Vagina (tissue), 2 donors: ENCODE measurements at places on chromosomes 16 and 17.

- DNase-seq: no peak
These were observed 13.6 kb downstream of the SMCR8 start for GRCh38 chr17:18328643-18329204.

DNA sequence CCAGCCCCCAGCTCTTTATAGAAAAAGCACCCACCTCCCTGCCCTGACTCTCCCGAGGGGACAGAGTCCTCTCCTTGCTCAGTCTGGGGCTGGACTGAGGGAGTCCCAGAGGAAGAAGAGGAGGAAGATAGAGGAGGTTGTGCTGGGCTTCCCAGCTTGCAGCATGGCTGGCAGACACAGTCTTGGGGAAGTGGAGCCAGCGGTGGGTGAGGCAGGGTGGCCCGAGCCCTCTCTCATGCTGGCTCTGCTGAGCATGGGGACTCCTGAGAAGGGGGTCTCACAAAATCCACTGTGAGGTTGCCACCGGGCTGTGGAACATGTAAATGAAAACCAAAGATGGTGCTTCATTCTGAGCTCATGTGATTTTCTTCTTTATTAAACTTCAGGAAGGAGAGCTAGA is 398.5 kb downstream of the SLC39A11 start:
- no peak for DNase-seq

DNA sequence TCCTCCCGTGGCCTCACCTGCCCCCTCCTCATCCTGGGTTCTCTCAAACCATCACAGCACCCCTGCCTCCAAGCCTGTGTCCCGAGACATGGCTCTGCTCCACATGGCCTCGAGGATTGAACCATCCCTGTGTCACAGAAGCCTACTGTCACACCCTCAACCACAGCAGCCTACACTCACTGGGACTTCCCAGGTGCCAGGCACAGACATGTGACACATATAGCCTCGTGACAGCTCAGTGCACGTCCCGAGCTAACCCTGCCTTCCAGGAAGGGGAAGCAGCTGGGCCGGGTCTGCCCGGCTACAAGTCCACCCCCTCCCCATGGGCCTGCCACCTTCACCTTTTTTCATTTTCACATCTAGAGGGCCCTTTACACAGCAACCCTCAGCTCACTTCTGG is 238.3 kb downstream of the CPPED1 start:
- no peak for DNase-seq

DNA sequence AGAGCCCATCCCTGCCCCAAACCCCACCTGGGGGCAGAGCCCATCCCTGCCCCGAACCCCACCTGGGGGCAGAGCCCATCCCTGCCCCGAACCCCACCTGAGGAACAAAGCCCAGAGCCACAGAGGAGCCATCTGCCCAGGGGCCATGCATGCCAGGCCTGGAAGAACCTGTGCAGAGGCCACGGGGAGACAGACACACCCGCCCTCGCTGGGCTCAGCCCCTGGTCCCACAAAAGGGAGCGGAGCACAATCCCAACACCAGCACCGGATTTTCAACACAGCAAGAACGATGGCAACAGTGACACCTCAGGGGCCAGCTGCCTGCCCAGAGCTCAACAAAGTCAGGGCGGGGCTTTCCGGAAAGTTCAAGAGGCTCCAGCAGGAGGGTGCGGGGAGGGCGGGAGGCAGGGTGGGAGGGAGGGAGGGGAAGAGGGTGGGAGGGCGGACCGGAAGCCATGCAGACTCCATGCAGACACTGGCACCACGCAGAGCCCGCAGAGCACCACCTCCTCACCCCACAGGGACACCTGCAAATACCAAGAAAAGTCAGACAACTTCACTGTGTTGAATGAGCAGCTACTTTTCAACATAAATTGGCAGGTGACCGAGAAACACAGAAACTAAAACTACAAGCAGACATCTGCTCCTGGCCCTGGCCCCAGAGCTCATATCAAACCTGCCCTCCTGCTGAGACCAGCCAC is 27.9 kb upstream of the C16orf95 start:
- no peak for DNase-seq

- no peak for DNase-seq
These were observed 23.3 kb upstream of the CCL5 start for GRCh38 chr17:35903451-35903850.

DNA sequence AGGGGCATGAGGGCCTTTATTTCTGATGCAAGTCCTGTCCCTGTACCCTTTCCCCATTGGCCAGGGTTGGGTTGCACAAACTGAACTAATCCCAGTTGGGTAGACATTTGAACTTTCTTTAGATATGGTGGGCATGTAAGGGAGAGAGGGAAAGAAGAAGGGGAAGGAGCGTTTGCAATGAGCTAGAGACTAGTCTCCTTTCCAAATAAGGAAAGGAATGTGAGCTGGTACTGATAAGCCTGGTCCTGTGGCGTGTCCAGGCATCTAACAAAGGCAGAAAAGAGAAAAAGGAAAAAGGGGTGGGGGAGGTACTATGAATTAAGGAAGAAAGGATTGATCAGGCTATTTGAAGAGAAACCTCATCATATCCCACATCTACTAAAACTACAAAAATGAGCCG is 20.3 kb downstream of the CHMP6 start:
- no peak for DNase-seq

DNA sequence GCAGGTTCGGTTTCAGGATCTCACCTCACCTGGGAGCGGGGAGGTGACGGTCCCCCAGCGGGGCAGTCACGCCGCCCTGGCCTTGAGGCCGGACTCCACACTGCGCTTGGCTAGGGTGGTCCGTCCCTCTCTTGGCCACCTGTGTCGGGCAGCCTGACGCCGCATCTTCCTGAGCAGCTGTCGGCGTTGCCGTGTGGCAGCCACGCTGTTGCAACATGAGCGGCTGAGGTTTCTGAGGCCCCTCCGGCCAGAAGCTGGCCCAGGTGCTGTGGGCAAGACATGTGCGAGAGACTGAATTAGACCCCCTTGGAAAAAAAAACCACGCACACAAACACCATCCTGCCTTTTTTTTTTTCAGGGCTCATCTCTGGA is 49.2 kb downstream of the IRF8 start:
- DNase-seq: no peak

GRCh38 chr17:66675991-66676371 is 158.9 kb upstream of the CACNG5 start:
- no peak for DNase-seq

GRCh38 chr17:57603546-57603945 is 141.6 kb downstream of the CCDC182 start:
- DNase-seq: no peak

GRCh38 chr17:68584581-68585303 is 16.4 kb downstream of the FAM20A start:
- no peak for DNase-seq

DNA sequence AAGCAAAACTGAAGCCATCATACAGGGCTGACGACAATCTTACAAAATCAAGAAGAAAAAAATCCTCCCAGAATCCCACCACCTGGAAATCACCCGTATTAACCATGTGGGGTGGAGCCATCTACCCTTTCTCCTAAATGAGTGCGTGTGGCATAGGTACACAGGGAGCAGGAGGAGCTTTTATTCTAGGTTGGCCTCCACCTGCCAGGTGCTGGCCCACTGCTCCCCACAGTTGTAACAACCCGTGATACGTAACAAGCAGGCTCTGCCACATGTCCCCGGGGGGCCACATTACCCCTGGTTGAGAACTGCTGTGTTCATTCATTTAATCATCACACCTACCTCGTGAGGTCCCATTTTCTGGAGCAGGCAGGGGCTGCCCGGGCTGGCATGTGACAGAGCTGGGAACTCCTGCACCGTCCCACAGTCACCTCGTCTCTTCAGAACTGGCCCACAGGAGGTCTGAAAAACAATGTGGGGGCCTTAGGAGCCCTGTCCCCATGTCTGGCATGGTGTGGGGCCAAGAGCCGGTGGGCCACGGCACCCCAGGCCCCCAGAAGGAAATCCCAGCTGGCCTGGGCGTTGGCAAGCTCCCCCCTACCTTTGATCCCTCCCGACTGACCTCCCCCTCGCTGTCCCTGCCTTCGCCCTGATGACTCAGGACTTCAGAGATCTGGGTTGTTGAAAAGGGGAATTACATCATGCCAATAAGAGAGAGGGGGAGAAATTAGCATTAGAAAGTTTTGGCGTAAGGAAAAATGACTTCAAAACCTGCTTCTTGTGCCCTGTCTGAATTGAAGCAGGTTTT is 12.9 kb downstream of the CMIP start:
- DNase-seq: no peak

DNA sequence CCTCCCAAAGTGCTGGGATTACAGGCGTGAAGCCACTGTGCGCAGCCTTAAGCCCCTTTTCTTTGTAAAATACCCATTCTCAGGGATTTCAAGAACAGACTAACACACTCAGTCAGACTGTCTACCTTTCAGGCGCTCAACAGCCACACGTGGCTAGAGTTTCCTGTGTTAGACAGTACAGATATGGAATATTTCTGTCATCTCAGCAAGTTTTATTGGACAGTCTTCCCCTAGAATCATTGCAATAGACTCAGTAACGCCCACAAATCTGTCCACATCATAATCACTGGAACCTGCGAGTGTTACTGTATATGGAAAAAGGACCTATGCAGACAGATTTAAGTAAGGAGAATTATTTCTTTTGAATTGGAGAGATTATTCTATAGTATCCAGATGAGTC is 160.5 kb downstream of the RBFOX1 start:
- no peak for DNase-seq

- DNase-seq: no peak
These were observed 18.6 kb downstream of the CDH16 start for GRCh38 chr16:66899945-66900710.

GRCh38 chr17:42282478-42283080 is 5.7 kb upstream of the STAT5A start:
- peak; percentile 58 for DNase-seq

DNA sequence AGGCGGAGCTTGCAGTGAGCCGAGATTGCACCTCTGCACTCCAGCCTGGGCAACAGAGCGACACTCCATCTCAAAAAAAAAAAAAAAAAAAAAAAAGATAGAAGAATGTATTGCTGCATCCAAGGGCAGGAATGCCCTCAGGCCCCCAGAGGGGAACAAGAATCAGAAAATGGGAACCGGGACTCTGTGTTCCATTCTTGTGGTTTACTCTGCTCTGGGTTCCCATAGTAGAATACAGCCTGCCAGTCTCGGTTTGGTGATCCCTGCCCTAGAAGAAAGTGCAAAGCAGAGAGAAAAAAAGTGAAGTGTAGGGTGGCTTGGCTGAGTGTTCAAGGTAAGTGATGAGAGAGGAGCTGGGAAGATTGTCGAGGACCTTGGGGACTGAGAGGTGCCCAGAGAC is 27.4 kb upstream of the KDM6B start:
- no peak for DNase-seq

- DNase-seq: no peak
These were observed 793.7 kb upstream of the EEF2KMT start for GRCh38 chr16:5891296-5891695.

GRCh38 chr17:73029991-73030390 is 62.5 kb downstream of the SLC39A11 start:
- DNase-seq: no peak

GRCh38 chr16:57066625-57067024 is 25.8 kb upstream of the CPNE2 start:
- DNase-seq: no peak

GRCh38 chr17:14461227-14461548 is 160.3 kb downstream of the HS3ST3B1 start:
- DNase-seq: no peak

- DNase-seq: no peak
These were observed 412.2 kb downstream of the ZFHX3 start for GRCh38 chr16:72635694-72636093.

DNA sequence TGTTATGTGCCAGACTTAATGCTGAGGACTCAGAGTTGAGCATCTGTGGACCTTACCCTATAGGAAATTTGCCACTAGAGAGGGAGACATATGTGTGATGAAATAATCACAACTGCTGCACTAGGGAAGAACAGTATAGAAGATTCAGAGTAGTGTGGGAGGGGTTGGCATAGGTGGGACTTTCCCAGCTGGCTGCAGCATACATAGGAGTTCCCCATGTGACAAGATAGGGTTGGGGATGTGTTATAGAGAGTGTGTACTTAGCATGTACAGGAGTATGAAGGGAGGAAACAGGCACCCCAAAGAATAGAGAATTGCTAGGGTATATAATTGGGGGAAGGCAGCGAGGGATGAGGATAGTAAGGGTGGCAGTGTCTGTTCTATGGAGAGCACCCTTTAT is 2.9 kb downstream of the NUP93 start:
- no peak for DNase-seq

GRCh38 chr16:47523342-47524006 is 62.3 kb downstream of the PHKB start:
- no peak for DNase-seq

DNA sequence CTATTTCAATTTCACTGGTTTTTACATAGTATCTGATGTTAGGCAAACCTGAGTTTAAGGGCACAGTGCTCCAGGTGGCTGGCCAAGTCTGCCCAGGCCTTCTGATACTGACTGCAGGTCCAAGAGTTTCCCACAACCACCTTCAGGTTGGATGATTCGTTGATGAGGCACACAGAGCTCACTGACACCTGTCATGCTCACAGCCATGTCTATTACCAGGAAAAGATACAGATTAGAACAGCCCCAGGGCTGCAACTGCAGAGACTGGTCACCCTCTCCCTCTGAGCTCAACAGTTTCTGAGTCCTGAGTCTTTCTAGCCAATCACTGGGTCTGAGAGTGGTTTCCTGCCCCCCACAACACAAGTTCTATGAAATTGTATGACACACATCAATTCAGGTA is 37.2 kb downstream of the MEAK7 start:
- peak; percentile 52 for DNase-seq

GRCh38 chr17:51010173-51010675 is 110.4 kb downstream of the SPAG9 start:
- no peak for DNase-seq

DNA sequence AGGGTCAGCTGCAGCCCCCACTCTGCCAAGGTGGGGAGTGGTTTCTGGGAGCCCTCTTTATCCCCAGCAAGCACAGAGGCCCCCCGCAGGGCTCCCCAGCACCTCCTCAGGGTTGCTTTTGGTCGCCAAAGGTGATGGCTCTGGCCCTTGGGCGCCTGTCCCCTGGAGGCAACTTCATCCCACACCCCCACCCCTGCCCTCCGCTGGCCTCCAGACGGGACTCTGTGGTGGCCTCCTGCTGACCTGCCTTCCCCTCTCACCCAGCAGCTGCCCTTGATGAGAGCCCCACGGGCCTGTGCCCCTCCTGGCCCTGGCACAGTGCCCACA is 7.8 kb upstream of the RHOT2 start:
- no peak for DNase-seq

DNA sequence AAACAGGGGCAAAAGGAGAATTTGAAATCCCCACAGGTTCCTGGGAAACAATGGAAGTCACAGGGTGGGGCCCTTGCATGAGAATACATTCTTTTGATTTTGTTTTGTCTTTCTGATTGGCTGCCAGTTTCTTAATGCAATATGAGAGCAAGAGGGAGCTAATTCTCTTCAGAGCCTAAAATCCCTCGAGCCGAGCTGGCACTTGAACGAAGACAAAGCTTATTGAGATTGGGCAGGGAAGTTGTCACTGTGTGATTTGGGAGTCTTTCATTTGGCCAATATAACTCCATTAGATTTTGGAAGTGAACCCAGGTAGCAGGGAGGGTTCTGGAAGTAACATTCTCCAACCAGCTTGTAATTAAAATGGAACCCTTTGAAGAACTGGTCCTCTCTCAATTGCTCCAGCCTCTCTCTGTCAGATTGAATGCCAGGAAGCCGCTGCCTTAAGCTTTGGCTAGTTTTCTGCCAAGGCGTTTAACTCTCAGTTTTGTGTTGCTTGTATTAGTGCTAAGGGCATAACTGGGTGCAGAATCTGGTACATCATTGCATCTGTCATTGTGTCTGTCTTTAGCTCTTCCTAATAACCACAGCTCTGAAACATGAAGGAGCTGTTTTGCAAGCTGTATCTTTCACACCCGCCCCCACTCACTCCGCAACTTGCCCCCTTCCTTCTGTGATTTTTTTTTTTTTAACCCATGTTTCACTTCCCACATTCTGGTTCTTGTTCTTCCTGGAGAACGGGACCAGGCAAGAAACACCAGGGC is 272.0 kb downstream of the MAF start:
- no peak for DNase-seq
